Kidney tubule cell (primary cell): ENCODE measurements at places on chromosomes 3 and 15.

DNA sequence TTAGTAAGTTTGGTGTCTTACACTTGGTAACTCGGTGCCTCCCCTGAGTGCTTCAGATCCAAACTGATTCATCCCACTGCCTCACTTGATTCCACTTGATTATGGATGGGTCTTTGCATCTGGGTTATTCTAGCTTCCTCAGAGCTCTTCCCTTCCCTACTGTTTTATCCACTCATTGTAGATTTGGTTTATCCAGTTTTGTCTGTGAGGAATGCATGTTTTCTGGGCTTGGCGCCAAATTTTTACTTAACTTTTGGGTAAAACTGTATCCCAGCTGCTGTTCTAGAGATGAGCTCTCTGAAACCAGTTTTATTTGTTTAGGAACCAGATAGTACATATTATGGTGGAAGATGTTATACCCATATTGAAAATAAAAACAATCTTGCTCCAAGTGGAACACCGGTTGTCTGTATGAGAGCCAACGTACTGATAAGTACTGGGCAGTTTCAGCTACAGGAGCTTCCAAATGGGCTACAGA lies 20.9 kb downstream of the RAD54L2 start:
- DNase-seq = no peak

DNA sequence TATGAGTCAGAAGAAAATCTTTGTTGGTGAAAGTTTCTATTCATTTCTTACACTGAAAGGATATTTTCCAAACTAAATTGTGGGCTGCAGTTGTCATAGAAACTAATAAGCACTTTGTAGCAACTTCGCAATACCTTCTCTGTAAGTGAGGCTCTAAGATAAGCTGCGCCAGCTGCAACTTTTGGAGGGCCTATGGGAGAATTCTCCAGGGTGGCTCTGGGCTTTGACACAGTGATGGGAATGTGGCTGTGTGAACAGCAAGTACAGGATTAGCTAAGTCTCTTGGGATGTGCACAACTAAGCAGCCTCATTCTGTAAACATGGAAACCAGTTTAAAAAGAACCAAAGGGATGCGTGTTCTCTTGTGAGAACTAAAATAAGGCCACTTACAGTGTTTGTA lies 124.6 kb upstream of the SGO1 start:
- DNase-seq = no peak

- DNase-seq = no peak
These were observed 22.2 kb downstream of the TMEM43 start for GRCh38 chr3:14147066-14147435.

GRCh38 chr3:138441742-138442141 lies 7.3 kb downstream of the ESYT3 start:
- DNase-seq = peak; percentile 39

- no peak for DNase-seq
These were observed 854.1 kb downstream of the ROBO1 start for GRCh38 chr3:78913711-78914110.

GRCh38 chr3:12175844-12176453 lies 17.2 kb upstream of the TIMP4 start:
- DNase-seq = peak; percentile 52
